ENCODE measurements at places on chromosomes 16 and 17. TPM values are rescaled to one million over a fixed set of nuclear protein-coding genes. Genes with fewer than 3 reads are reported as not detected.

Gene SALL1
- total RNA-seq, result 111 TPM

Gene AXIN2
- 49.8 TPM for total RNA-seq

DNA sequence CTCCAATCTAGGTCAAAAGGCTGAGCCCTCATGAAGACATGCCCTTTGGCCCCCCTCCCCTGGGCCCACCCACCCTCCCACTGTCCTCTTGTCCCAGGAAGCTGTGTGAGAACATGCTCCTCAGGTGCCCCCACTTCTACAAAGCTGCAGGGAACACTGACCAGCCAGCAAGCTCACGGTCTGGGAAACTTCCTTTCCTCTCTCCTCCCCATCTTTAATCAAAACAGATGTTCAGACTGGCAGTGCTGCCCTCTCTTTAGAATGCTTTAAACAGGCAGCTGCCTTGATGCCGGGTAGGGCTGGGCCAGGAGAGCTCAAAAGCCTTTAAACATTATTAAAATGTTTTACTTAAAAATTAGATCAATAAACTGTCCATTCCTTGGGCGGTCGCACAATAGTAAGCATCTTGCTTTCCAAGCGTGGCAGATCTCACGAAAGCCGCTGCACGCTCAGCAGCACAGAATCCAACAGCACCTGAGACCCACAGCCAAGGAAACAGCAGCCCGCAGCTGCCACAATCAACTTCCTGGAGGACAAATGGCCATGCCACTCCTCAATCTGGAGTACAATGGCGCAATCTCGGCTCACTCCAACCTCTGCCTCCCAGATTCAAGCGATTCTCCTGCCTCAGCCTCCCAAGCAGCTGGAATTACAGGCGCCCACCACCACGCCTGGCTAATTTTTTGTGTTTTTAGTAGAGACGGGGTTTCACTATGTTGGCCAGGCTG, 399.2 kb downstream of the SLC39A11 start:
- H3K4me1 ChIP-seq, result no peaks in the 10 kb centered on the region
- H3K27me3 ChIP-seq, result no peaks in the 10 kb centered on the region
- no peak for DNase-seq
- no peaks in the 10 kb centered on the region for H3K36me3 ChIP-seq

DNA sequence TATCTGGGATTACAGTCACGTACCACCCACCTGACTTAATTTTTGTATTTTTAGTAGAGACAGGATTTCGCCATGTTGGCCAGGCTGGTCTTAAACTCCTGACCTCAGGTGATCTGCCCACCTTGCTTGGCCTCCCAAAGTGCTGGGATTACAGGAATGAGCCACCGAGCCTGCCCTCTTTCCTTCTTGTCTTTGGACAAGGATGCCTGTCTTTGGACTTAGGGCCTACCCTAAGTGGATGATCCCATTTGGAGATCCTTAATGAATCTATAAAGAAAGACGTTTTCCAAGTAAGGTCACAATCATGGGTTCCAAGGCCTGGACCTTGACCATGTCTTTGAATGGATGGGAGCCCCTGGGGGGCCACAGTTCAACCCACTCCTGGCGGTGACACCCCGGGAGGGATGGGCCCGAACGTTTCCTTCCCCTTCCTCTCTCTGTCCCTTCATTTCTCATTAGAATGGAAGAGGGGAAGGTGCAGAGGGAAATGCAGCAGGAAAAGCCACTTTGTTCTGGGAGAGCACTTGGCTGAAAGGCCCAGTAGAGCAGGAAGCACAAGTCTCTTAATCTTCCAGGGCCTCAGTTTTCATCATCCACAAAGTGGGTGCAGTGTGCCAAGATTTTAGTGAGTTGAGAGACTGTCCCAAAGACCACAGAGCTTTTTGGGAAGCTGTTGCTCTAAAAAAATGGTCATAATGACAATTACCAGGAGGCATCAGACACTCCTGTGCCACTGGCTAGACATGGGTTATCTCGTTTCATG, 353.3 kb downstream of the SEC14L1 start:
- H3K36me3 ChIP-seq, result peaks cover 58% of the 10 kb centered on the region
- peak; percentile 32 for DNase-seq
- H3K4me1 ChIP-seq, result no peaks in the 10 kb centered on the region
- no peaks in the 10 kb centered on the region for H3K27me3 ChIP-seq

GRCh38 chr16:65295527-65295926, 173.7 kb upstream of the CDH11 start:
- no peaks in the 10 kb centered on the region for H3K36me3 ChIP-seq
- peaks cover 9% of the 10 kb centered on the region for H3K4me1 ChIP-seq
- DNase-seq, result no peak
- H3K27ac ChIP-seq, result no peak overlapping the region
- H3K27me3 ChIP-seq, result no peaks in the 10 kb centered on the region

GRCh38 chr17:47837401-47838039, 3.6 kb downstream of the SCRN2 start:
- DNase-seq, result no peak
- H3K27me3 ChIP-seq, result no peaks in the 10 kb centered on the region
- H3K27ac ChIP-seq, result no peak overlapping the region
- H3K36me3 ChIP-seq, result no peaks in the 10 kb centered on the region
- no peak overlapping the region for H3K4me3 ChIP-seq

DNA sequence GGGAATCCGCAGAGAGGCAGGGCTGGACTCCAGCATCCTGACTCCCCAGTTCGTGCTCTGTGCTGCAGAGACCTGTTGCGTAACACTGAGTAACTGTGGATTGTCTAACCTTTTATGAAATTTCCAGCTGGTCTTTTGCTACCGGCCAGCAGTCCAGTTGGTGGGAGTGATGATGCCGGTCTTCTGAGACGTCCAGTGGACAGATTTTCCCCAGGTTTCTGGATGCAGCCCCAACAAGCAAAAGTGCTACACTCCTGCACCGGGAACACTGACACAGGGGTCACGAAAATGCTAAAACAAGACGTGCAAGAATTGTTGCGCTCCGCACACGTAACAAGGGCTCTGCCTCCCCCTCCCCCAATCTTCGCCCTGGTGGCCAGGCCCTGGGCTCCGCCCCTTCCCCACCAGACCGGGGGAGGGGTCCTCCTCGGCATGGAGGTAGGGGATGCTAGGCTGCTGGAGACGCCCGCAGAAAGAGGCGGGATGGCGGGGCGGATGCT, 701 bp upstream of the MRC2 start:
- H3K36me3 ChIP-seq, result peaks cover 29% of the 10 kb centered on the region
- H3K27me3 ChIP-seq, result no peaks in the 10 kb centered on the region
- peak overlapping the region; percentile 95 for H3K4me3 ChIP-seq
- no peak for DNase-seq
- H3K27ac ChIP-seq, result peak overlapping the region; percentile 92
- peaks cover 23% of the 10 kb centered on the region for H3K4me1 ChIP-seq
